ENCODE measurements at places on chromosomes 6 and 20.

DNA sequence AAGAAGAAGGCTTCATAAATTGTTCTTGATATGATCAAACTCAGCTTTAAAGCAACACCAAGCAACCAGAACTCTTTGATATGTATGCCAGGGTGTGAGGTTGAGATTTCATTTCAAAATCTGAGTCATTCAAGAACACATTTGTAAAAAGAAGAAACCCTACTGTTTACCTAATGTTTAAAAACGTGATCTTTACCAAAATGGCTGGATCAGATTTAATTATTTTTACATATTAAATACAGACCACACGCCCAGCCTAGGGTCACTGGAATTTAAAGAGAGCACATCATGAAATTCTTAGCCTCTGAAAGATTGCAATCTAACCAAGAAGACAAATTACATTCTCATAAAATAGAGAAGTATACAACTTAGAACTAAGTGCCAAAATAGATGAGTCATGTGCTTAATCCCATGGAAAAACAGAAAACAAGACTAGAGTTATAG, 206.8 kb upstream of the SMLR1 start:
- DNase-seq: no peak

GRCh38 chr6:74651948-74652842, 553.7 kb downstream of the COL12A1 start:
- no peak for DNase-seq

- DNase-seq: no peak
These were observed 28.3 kb upstream of the NOL4L start for GRCh38 chr20:32613192-32614053.

DNA sequence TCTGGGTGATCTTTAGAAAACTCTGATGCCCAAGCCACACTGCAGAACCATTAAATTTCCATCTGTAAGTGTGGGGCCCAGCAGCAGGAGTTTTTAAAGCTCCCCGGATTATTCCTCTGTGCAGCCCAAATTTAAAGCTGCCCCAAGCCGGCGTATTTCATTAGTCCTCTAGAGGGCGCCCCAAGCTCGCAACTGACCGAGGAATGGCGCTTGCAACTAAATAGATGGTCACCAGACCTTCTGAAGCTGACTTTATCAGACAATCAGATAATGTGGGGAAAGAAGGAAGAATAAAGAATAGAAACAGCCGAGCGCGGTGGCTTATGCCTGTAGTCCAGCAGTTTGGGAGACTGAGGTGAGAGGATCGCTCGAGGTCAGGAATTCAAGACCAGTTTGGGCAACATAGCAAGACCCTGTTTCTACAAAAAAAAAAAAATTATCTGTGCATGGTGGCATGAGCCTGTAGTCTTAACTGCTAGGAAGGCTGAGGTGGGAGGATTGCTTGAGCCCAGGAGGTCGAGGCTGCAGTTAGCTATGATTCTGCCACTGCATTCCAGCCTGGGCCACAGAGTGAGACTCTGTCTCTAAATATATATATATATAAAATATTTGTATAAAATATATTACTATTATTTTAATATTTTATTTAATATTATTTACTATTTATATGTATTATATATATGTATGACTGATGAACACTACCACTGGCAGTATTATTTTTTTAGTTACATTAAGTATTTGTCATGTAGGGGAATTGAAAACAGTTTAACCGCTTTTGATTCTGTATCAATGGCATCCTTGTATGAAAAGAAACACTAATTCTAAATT, 56.0 kb downstream of the OTOR start:
- peak; percentile 44 for DNase-seq

- DNase-seq: no peak
These were observed 231.9 kb downstream of the PKHD1 start for GRCh38 chr6:51855310-51856082.

All from omental fat pad (tissue), 4 donors.